Stimulated activated CD4-positive, alpha-beta T cell treated with anti-CD3 and anti-CD28 coated beads, Interleukin-12 subunit alpha, Interleukin-12 subunit beta, amount 100 ng/mL, for 24 hours (primary cell): ENCODE measurements at places on chromosomes 7 and 10.

DNA sequence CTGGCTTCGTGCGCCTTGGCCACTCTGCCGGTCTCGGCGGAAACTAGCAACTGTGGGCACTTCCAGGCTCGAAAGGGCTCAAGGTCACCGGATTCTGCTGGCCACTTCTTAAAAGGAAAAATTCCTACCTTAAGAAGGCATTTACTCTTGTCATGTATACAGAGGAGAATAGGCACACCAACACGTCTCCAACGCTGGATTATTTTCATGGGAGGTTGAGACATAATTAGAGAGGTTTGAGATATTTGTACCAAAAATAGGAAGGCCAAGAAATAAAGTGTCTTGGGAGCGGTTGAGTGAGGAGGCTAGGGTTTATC is 4.5 kb upstream of the CYP26A1 start:
- no peak for DNase-seq

GRCh38 chr10:76130892-76131291 is 699.5 kb downstream of the LRMDA start:
- no peak for DNase-seq

DNA sequence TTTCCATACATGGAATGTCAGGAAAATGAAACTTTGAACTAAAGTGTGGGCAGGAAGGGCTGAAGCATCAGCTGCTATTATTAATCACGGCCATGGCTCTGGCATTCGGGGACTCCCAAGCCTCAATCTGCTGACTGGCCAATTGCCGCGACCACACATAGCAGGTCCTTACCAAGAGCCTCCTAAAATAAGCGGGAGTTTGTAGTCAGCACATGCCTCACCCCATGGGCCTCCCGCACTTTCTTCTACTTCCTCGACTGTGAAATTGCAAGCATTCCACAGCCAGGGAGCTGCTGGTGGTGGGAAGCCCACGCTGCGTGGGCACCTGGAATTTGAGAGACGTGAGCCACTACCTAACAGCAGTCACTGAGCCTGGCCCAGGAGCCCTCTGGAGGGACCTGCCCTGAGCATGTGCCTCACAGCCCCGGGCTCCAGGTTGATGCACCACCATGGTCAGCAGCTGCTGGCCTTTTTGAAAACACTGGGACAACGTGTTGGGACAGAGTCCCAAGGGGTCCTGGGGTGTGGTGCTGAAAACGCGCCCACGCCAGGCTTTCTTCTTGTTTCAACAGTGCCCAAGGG is 211.4 kb downstream of the TNS3 start:
- DNase-seq: no peak

- no peak for DNase-seq
Measured at GRCh38 chr7:142420554-142421362, 162.9 kb upstream of the PRSS58 start.

DNA sequence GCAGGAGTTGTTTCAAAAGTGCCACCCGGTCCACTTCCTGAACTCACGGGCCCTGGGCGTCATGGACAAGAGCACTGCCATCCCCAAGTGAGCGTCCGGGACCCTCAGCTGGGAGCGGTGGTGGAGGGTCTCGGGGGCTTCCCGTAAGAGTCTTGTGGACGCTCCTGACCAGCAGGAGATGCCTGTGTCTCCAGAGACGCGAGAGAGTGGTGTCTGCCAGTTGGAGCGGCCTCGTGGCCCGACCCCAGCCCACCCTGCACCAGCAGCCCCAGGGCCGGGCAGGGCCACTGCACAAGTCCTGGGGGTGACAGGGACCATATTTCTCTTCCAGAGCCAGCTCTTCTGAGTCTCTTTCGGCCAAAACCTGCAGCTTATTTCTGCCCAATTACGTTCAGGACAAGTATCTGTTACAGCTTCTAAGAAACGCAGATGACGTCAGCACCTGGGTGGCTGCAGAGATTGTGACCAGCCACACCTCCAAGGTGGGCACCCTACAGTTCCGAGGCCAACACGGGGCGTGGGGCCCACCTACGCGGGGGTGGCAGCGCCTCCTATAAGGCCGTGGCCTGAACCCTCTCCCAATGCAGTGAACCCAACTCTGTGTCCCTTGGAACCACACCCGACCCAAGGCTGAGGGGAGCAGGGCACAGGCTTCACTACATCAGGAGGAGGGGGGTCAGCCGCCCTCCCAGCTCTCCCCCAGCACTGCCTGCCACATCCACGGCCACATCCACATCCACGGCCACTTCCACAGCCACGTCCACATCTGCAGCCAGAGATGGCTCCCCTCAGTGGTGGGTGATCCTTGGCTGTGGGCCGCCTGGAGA is 16.2 kb upstream of the UTF1 start:
- DNase-seq: no peak

- DNase-seq: no peak
Measured at GRCh38 chr7:143882604-143883078, 19.3 kb downstream of the TCAF1 start.

DNA sequence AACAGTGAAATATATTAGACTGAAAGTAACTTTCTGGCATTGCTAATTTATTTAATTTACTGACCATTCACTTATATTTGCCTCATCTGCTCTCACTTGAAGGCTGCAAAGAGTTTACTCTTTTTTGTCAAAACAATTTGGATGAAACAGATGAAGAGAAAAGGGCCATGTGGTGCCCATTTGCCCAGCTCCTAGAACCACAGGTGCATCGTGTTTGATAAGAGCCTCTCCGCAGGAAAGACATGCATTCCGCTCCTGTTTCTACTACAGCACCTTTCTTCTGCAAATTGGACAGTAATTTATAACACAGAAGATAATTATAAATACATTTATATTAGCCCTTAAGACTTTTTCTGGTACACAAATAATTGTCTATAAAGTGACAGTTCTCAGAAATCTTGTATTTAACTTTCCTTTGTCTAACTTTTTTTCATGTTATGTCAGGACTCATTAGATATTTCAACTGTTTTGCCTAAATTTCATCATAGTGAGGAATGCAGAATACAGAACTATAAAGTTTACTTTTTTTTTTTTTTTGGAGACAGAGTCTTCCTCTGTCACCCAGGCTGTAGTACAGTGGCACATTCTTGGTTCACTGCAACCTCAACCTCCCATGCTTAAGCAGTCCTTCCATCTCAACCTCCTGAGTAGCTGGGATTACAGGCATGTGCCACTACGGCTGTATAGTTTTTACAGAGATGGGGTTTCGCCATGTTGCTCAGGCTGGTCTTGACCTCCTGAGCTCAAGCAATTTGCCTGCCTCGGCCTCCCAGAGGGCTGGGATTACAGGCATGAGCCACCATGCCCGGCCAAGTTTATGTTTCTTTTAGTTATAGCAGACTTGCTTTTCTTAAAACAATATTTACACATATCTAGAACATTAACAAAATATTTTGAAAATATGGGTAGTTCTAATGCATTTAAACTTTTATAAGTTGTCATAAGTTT is 869 bp downstream of the LAMB4 start:
- no peak for DNase-seq

DNA sequence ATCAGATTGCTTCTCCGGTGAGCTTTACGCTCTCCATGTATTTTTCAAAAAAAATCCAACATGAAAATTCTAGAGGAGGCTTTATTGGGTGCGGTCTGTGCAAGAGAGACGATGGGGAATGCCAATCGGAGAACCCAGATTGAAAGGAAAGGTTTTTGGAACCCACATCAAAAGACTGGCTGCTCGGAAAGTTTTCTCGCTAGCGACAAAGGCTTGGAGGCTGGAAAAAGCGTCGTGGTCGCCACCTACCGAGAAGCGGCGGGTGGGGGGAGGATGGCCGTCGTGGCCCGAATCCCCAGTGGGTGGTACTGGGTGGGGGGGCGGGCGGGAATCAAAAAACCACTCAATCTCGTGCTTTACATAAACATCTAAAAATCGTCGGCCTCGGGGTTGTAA is 1.1 kb upstream of the GTF2I start:
- DNase-seq: peak; percentile 44

DNA sequence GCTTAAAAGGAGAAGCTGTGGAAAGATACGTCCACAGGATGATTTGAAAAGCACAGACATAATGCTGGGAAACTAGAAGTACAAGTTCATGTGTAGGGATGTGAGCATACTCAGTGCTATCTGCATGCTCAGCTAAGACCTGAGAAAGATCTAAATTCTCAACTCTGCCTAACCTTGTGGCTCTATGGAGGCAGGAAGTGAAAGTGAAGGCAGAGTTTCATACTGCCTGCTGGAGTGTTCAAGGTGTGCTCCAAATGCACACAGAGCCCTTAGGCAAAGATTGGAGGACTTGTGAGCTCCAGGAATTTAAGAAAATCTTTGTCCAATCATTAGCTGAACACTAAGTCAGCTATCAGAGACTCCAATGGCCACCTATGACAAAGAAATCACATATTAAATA is 190.9 kb downstream of the RNLS start:
- no peak for DNase-seq

- no peak for DNase-seq
Measured at GRCh38 chr10:13784067-13784466, 197.3 kb downstream of the PRPF18 start.
